ENCODE measurements at places on chromosomes 16 and 17. TPM values are rescaled to one million over a fixed set of nuclear protein-coding genes. Genes with fewer than 3 reads are reported as not detected.

The OR2C1 gene
- total RNA-seq = not detected

The MARVELD3 gene
- 6.5 TPM for total RNA-seq

The OTOA gene
- not detected for total RNA-seq

The INCA1 gene
- total RNA-seq = 1.1 TPM

The TNK1 gene
- 8.1 TPM for total RNA-seq

The LRRC37A3 gene
- total RNA-seq = 3.4 TPM

The OTOP2 gene
- 0.41 TPM for total RNA-seq

The ZNF597 gene
- 2.1 TPM for total RNA-seq

The GNG13 gene
- total RNA-seq = not detected

The MYH1 gene
- not detected for total RNA-seq

The KRTAP4-4 gene
- total RNA-seq = not detected

The KRT12 gene
- total RNA-seq = not detected

The PLLP gene
- 15.5 TPM for total RNA-seq

The CDRT15 gene
- not detected for total RNA-seq

The TM4SF5 gene
- not detected for total RNA-seq

The NME1 gene
- 66.4 TPM for total RNA-seq

The ABCA3 gene
- total RNA-seq = 3.2 TPM

The PNMT gene
- total RNA-seq = 0.26 TPM

The ALOX15 gene
- not detected for total RNA-seq

The RETREG3 gene
- total RNA-seq = 53.1 TPM

The EVPL gene
- total RNA-seq = 604 TPM

The WFDC1 gene
- total RNA-seq = 5.9 TPM

The CKLF gene
- total RNA-seq = 25.0 TPM

The TNFSF13 gene
- 9.0 TPM for total RNA-seq

The KRTAP4-5 gene
- total RNA-seq = not detected

The CORO6 gene
- 39.9 TPM for total RNA-seq

The HS3ST6 gene
- 9.9 TPM for total RNA-seq

The CHST4 gene
- total RNA-seq = not detected

The OTOP3 gene
- 33.9 TPM for total RNA-seq

The SGCA gene
- 9.4 TPM for total RNA-seq

The C16orf46 gene
- total RNA-seq = 0.26 TPM

The P2RX1 gene
- 13.0 TPM for total RNA-seq

The HSPB9 gene
- not detected for total RNA-seq

The RCVRN gene
- total RNA-seq = not detected

The HSD11B2 gene
- total RNA-seq = 13.0 TPM

The EFNB3 gene
- 1.8 TPM for total RNA-seq

The ABCA6 gene
- total RNA-seq = 52.1 TPM

The KRT32 gene
- 0.61 TPM for total RNA-seq

The KCTD13 gene
- 17.2 TPM for total RNA-seq

The PIK3R6 gene
- 0.22 TPM for total RNA-seq

The GP1BA gene
- not detected for total RNA-seq

The CBLN1 gene
- total RNA-seq = not detected

The EMP2 gene
- total RNA-seq = 121 TPM

The TP53TG3 gene
- not detected for total RNA-seq

The CDRT15L2 gene
- total RNA-seq = not detected

The NUPR1 gene
- total RNA-seq = 18.8 TPM

The SCGB1C2 gene
- total RNA-seq = not detected

The JPH3 gene
- 0.29 TPM for total RNA-seq

The FGF11 gene
- 7.9 TPM for total RNA-seq

The ELMO3 gene
- 31.9 TPM for total RNA-seq

The TMC8 gene
- total RNA-seq = 5.7 TPM

The MAPT gene
- 0.44 TPM for total RNA-seq

The CPNE7 gene
- 2.5 TPM for total RNA-seq

The SIRT7 gene
- 62.2 TPM for total RNA-seq

The PROCA1 gene
- 1.1 TPM for total RNA-seq
